C1 segment of cervical spinal cord (tissue), 14 donors: ENCODE measurements at places on chromosomes 12 and 14.
A peak's percentile ranks its signal among the peaks of the same experiment; 100 is the strongest.

GRCh38 chr12:126772171-126772864 lies 1494.7 kb upstream of the TMEM132C start:
- no peak for DNase-seq

DNA sequence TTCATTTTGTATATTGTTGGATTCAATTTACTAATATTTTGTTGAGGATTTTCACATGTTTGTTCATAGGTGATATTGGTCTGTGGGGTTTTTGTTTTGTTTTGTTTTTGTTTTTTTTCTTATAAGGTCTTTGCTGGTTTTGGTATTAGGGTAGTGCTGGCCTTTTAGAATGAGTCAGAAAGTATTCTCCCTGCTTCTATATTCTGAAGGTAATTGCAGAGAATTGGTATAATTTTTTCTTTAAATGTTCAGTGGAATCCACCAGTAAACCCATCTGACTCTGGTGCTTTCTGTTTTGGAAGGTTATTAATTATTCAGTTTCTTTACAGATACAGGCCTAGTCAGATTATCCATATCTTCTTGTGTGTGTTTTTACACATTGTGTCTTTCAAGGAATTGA lies 8.9 kb downstream of the TOGARAM1 start:
- no peak for DNase-seq

DNA sequence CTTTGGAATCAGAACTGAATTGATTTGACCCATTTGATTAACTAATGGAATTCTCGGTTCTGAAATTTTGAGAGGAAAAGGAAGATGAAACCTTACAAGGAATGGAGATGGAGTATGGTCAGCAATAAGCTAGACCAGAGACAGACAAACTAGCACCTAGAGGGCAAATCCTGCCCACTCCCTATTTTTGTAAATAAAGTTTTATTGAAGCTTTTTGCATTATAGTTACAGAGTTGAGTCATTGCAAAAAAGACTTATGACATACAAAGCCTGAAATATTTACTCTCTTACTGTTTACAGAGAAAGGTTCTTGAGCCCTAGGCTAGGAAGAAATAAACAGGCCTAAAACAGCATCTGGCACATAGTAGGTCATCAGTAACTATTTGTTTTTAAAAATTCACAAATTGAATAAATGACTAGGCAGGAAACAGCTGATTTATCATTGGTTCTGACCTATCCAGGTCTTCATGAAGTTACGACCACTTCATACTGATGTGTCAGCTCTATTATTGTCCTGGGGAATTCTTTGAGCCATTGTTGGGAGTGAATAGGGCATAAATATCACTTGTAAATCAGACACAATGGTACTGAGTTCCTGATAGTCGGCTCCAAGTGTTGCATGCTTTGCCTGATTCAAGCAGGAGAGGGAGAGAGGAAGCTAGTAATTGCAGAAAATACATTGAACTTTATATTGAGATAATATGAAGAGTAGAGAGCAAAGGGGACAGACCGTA lies 14.6 kb upstream of the STAB2 start:
- DNase-seq = no peak

DNA sequence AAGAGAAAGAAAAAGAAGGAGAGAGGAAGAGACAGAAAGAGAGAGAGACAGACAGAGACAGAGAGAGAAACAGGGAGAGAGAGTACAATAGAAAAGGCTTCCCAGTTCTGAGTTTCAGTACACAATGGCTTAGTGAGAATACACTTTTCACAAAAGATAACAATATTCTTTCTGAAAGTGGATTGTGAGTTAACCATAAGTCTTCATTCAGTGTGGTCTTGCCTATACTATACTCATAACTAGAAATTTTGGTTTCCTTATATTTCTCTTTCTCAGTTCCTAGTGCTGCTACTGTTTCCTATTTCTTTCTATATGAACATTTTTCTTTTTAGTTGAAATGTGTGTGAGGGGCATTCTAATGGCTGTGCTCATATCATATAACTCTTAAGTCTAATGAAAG lies 9.3 kb downstream of the CD163L1 start:
- no peak for DNase-seq

DNA sequence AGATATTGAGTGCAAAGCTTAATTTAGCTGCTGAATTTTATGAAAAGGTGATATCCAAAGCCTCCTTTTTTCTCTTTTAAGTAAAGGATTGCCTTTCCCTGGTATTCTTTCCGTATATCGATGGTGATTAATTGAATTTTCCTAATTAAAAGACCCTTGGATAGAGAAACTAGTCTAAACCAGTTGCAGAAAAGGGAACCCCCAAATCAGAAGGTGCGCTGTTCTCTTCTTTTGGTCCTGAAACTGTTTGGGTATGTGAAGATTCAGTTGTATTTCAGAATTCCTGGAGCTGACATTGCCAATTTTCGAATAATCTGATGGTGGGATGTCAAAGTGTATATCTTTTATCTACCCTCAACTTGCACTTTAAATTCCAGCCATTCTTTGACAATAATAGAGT lies 1.9 kb downstream of the GPHN start:
- DNase-seq = no peak

DNA sequence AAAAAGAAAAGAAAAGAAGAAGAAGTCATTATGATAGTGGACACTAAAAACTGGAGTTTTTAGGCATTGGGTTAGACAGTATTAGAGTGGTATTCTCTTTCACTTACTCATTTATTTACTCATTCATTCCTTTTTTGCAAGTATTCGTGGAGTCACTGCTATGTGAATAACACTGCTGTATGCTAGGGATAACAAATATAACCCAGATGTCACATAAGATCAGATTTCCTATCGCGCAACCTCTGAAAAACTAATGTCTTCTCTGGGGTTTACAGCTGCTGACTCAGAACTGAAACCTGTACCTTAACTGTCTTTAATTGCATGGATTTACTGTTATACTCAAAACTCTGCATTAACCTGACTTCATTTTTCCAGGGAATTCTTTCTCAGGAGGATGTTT lies 353.7 kb downstream of the LRIG3 start:
- no peak for DNase-seq

- DNase-seq = no peak
Observed at GRCh38 chr12:132461526-132461925, 28.4 kb upstream of the FBRSL1 start.

DNA sequence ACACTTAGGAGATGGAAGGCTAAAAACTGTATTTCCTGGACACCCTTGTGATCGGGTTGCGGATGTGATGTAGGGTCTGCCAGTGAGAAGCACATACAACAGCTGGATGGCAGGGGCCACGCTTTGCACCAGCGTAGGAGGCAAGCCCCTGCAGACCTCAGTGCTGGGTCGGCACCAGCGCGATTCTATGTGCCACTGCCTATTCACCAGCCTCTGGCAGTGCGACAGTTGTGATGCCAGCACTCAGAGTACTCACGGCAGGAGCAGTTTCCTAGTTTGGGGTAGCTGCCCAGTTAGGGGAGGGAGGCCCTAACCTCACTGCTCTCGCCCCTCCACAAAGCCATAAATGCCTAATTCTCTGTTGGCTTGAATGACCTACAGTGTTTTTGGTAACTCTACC lies 31.6 kb downstream of the SPTLC2 start:
- DNase-seq = no peak

- no peak for DNase-seq
Observed at GRCh38 chr14:103398427-103399195, 13.4 kb downstream of the MARK3 start.

- peak; percentile 3 for DNase-seq
Observed at GRCh38 chr12:9707864-9708808, 24.8 kb downstream of the CLECL1 start.

GRCh38 chr14:20356422-20356821 lies 13.0 kb downstream of the PARP2 start:
- no peak for DNase-seq

- DNase-seq = no peak
Observed at GRCh38 chr12:47739979-47740378, 14.7 kb upstream of the ENDOU start.

GRCh38 chr12:78645956-78646355 lies 218.6 kb upstream of the SYT1 start:
- DNase-seq = peak; percentile 15

GRCh38 chr12:112166051-112167015 lies 41.0 kb downstream of the TRAFD1 start:
- no peak for DNase-seq

- no peak for DNase-seq
Observed at GRCh38 chr14:92175811-92176210, 54.0 kb downstream of the CPSF2 start.

DNA sequence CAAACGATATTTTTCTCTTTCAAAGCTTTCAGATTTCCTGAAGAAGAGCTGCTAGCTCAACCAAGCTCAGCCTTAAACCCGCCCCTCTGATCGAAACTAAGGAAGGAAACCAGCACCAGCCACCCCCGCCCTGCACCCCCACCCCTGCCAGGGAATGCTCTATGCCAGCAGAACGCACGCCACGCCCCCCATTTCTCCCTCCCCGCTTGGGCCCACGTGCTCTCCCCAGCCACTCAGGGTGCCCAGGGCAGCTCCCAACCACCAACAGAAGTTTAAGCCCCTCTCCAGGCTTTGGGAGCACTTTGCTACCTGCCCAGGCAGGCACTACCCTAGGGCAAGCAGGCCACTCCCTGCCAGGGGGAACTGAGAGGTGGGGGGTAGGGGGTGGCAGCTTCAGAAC lies 18.8 kb upstream of the KRT78 start:
- no peak for DNase-seq

DNA sequence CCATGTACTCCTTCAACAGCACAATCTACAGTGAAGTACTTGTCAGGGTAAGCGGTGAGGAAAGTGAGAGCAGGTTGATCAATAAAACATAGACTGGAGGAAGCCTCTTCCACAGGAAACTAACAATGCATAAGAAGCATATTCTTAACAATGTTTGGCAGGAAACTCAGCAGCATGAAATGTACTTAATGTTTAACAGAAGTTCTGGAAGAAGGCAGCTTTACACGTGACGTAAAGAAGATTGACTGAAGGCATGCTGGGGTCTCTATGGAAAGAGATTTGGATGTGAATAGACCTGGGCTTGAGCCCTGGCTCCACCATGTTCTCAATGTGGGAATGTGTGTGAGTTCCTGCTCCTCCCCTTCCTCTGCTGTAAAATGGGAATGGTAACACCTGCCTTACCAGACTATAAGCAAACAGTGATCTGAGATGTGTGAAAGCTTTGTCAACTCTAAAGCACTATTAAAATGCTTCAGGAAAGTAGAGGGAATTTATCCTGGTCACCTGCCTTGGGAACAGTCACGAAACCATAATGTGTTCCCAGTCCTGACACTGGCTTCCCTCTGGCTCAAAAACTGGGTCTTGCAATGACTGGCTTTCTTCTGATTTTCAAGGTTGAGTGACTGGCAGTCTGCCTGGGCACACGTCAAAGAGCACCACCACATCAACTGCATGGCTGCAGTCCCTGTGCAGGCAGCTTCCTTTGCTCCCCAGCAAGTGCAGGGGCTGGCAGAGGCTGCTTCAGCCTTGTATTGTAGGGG lies 384.6 kb downstream of the APAF1 start:
- DNase-seq = no peak

DNA sequence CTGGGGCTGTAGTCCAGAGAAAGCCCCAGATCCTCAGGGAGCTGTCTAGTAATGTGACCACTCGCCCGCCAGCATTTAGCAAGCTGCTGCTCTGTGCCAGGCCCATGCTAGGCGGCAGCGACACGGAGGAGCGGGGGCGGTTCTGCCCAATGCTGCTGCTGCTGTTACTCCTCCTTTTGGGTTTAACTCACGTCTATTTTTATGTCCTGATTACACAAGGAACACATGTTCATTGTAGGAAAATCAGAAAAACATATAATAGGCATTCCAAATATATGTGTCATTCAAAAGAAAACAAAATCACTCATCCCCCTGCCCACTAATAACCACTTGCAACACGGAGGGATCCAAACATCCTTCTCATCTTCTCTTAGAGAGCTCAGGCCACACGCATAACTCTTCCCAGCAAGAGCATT lies 30.4 kb downstream of the CCDC92 start:
- DNase-seq = no peak
